Mucosa of descending colon (tissue), 3 donors: ENCODE measurements at places on chromosomes 2 and 18. TPM values are rescaled to one million over a fixed set of nuclear protein-coding genes. Genes with fewer than 3 reads are reported as not detected.

DNA sequence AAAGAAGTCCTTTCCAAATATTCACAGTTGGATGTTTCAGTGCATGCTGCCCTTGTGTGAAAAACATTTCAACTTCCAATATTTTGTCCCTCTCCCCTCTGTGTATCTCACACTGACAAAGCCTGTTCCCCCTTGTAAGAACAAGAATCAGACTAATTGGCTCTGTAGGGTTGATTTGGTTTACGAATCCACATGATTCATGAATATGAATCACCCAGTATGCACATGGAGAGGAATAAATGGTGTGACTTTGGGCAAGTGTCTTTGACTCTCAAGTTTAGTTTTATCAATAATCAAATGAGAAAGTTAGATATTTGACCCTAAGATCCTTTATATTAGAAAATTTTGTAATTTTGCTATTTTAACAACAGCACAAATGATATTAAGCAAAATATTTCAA is 9.3 kb upstream of the CDH20 start:
- no peak for DNase-seq

DNA sequence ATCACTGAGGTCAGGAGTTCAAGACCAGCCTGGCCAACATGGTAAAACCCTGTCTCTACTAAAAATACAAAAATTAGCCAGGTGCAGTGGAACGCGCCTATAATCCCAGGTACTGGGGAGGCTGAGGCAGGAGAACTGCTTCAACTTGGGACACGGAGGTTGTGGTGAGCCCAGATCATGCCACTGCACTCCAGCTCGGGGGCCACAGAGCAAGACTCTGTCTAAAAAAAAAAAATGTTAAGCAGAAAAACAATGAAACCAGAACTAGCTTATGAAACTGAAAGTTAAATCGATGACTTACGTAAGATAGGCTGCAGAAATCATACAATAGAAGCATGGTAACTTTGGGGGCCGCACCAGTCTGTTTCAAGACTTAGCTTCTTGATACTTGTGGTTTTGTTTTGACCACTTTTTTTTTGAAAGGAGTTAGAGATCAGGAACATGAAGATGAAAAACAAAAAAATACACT is 6.2 kb upstream of the GPR155 start:
- DNase-seq = peak; percentile 35

DNA sequence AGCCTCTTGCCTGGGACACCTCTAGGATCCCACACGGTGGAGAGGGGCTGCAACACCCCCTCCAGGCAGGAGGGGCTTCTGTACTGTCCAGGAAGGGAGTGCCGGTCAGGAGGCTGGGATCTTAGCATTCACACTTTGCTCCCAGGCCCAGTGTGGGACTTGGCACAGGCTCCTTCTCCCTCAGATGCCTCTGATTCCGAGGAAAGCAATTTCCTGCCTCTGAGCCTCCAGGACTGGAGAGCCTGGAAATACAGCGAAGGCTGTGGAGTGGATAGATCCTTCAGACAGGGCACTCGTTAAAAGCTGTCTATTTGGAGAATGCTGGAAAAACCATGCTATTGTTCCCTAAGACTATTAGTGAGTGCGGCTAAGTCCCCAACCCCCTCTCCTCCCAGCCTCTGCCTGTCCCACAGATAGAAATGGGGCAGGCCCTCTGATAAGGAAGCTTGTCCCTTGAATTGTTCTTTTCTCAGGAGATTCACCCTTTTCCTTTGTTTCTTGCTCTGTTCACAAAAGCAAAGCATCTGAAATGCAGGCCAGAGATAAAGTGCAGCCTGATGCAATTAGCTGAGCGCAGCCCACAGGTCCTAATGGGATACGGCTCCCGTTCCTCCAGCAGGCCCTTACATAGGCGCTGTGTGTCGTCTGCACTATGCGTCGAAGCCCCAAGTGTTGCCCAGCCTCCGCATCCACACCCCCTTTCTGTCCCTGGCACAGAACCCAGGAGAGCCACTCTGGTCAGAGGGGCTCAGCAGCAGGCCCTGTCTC is 252.2 kb downstream of the KLHL29 start:
- DNase-seq = peak; percentile 8

DNA sequence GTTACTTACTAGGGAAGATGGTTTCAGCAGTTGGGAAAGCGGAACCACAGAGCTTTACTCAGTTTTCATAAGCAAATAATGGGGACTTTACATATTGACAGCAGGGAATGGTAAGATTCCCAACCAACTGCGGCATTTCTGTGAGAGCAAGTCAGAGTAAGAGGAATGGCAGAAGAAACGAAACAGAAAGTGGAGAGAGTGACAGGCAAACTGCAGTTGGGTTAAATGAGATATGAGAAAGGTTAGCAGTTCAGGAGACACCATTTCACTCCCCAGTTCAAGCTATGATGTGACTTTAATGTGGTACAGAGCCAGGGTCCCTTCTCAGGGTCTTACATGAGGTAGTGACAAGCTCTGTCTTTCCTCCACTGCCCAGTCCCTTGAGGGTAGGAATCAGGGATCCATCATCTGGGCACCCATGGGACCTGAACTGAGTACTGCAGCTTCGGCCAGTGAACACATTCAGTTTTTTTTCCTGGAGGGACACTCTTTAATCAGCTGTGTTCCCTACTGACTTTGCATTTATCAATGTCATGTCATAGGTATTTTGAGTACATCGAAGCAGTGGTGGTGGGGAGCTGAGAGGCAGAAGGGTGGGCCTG is 33.0 kb upstream of the GREB1 start:
- no peak for DNase-seq

DNA sequence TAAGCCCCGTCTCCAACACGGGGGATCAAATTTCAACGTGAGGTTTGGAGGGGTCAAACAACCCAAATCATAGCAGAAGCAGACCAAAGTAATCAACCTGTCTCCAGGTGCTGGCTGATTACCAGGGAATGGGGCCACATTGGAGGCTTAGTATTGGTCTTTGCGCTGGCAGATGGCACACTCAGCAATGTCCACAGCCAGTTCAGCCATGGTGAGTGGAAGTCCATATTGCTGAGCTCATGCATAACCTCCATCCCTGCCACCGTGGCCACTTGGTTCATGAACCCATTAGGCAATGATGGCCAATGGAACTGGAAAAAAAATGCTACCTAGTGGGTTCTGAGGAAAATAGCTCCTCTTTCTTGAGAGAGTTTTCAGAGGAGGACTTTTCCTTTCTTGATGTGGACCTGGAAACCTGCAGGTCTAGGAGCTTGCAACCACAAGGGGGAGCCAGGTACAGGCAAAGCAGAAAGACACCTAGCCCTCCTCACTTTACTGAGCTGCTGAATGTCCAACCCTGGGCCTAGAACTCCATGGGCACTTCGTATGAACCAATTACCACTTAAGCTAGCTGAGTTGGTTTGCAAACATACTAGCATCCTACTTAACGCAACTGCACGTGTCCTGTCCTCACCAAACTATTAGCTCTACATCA is 128.0 kb upstream of the GYPC start:
- no peak for DNase-seq

The BMP10 gene
- total RNA-seq = not detected

- peak; percentile 17 for DNase-seq
Observed at GRCh38 chr2:60152226-60152833, 401.1 kb downstream of the BCL11A start.

DNA sequence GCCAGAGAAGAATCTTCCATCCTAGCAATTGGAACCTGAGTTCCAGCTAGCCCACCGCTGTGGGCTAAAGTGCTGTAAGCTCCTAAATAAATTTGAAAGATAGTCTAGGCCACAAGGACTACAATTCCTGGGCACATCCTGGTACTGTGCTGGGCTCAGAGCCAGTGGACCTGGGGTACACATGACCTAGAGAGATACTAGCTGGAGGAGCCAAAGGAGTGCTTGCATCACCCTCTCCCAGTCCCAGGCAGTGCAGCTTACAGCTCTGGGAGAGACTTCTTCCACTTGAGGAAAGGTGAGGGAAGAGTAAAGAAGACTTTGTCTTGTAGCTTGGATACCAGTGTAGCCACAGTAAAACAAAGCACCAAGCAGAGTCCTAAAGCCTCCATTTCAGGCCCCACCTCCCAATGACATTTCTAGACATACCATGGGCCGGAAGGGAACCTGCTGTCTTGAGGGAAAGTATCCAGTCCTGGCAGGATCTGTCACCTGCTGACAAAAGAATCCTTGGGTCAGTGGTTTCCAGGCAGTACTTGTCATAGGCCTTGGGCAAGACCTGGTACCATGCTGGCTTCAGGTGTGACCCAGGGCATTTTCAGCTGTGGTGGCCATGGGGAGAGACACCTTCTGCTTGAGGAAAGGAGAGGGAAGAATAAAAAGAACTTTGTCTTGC is 89.5 kb downstream of the TMEM185B start:
- DNase-seq = no peak

The PDE6D gene
- 17.6 TPM for total RNA-seq

GRCh38 chr2:109516445-109517117 is 97.2 kb downstream of the SEPTIN10 start:
- peak; percentile 79 for DNase-seq

The ATG9A gene
- total RNA-seq = 74.3 TPM

DNA sequence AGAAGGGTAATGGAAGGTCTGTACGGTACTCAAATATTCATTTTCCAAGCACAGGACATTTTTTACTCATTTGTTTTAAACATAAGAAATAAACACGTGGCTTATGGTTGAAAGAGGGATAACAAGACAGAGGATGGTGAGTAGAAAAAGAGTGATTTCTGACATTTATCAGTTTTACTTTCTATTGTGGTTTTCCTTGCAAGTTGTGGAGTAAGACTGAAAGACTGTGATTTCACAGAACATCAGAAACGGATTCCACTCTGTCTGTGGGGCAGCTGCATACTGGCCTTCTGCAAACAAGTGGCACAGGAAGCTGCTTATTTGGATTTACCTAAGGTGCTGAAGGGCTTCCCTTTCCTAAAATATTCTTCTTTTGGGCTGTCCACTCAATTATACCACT is 122.2 kb upstream of the ITGB6 start:
- no peak for DNase-seq

The PELI1 gene
- total RNA-seq = 51.2 TPM

DNA sequence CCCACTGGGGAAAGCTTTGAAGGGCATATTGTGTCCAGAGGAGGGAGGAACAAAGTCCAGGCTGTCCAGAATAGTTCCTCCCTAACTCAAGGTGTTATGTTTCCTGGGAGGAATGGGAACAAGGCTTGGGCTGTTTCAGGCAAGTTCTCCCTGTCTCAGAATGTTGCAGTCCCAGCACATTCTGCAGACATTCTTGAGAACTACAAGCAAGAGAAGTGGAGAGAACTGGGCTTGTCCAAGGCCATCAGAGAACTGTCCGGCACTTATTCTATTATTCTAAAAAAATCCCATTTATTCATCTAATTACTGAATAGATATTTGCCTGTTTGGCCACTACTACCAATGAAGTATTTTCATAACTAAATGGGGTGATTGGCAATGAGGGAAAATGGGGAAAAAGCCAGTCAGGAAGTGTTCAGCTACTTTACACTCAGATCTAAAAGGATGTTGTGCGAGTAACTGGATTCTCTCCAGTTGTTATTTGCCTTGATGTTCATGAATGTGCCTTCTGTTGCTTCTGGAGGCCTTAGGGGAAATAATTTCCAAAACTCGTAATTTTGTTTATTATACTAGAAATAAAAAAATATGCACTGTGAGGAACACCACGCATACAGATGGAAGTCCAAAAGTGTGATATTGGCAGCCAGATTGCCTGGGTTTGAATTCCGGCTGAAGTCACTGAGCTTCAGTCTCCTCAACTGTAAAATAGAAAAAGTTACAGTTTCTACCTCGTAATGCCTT is 300.1 kb upstream of the RND3 start:
- DNase-seq = no peak

- peak; percentile 13 for DNase-seq
Observed at GRCh38 chr18:75654851-75655751, 227.6 kb upstream of the SMIM21 start.

The ALLC gene
- total RNA-seq = not detected

DNA sequence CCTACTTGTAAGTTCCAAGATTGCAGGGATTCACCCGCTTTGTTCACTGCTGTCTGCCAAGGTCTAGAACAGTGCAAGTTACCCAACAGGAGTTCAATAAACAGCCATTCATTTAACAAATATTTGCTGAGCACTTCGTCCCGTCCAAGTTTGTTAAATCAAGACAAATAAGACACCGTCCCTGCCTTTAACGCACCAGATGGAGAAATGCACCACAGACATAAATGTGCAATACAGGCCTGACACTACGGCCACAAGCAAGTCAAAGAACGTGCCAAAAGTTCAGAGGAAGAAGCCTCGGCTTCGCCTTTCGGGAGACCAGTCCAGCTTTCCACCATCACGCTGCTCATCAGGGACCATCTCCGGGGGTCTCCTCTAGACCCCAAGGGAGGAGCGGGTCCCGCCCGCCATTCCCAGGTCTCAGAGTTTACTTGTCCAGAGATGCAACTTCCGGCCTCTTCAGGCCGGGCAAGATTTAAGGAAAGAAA is 429 bp downstream of the C2orf76 start:
- no peak for DNase-seq

The PRKAG3 gene
- total RNA-seq = not detected

DNA sequence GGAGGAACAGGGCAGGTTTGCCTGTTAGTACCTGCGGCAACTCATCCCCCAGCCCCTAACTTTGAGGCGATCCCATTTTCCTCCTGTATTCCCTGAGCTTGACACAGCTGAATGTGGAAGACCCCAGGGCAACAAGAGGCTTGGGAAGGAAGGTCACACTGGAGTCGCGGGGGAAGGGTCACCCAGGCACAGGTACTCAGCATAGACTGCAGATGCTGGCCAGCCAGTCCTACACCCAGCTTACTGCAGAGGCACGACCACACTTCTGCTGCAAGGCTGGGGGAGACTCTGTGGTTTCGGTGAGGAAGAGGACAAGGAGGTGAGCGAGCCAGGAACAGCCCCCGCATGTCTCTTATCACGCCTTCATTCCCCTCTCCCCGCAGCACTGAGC is 91.5 kb downstream of the MALT1 start:
- no peak for DNase-seq

The CPLX4 gene
- not detected for total RNA-seq

DNA sequence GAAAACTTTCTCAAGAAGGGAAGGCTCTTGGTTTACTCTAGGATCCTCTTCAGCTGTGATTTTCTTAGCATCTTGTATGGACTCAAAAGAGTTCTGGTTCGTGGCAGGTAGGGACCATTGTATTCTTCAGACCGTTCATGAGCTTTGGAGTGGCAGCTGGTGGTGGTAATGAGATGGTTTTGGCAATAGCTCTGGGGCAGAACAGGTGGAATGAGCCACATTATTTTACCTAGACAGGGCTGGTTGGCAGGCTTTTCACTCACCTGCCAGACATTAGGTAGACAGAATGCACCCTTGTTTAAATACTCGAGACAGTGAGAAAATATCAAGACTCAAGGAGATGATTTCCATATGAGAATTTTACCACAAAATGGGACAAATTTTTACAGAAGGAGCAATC is 26.2 kb upstream of the MGAT5 start:
- no peak for DNase-seq

DNA sequence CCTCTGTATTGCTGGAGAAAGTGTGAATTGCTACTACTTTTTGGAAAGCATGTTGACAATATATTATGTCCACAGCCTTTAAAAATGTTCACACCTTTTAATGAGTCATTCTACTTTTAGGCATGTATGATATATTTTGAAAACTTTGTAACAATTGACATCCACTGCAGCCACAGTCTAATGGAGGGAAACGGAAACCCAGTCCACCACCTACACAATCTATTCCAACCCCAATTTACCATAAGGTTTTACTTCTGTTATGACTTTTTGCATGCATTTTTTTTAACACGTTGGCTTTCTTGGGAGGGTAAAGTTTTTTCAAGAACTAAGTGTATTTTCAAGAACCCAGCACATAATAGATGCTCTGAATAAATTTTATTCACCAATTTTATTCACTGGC is 38.5 kb upstream of the ATP8B1 start:
- no peak for DNase-seq

The RAB1A gene
- 165 TPM for total RNA-seq
